ENCODE measurements at places on chromosomes 2 and 18.

GRCh38 chr2:46827274-46828134, 88.1 kb downstream of the MCFD2 start:
- DNase-seq, result no peak

- DNase-seq, result peak; percentile 39
Observed at GRCh38 chr2:223797811-223798721, 39.3 kb downstream of the AP1S3 start.

- DNase-seq, result no peak
Observed at GRCh38 chr18:24274837-24275236, 122.8 kb downstream of the OSBPL1A start.

GRCh38 chr2:43460611-43461365, 135.1 kb downstream of the THADA start:
- no peak for DNase-seq

DNA sequence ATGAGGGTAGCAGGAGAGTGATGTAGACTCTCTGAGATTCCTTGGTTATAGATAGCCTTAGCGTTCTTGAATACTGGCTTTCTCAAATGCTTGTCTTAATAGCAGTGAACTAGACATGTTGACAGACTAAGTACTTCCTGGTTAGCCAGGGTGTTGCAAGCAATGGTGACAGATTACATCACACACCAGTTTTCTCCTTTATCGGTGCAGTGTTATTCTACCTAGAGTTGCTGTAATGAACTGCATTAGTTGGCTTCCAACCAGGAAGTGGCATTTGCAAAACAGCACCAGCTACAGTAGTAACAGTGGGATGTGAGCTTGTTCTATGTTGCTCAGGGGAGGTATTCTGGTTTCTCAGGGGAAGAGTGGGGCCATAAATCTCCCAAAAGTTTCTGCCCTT, 582.2 kb upstream of the DDX18 start:
- no peak for DNase-seq

- no peak for DNase-seq
Observed at GRCh38 chr2:217193431-217194340, 333.8 kb upstream of the TNP1 start.

DNA sequence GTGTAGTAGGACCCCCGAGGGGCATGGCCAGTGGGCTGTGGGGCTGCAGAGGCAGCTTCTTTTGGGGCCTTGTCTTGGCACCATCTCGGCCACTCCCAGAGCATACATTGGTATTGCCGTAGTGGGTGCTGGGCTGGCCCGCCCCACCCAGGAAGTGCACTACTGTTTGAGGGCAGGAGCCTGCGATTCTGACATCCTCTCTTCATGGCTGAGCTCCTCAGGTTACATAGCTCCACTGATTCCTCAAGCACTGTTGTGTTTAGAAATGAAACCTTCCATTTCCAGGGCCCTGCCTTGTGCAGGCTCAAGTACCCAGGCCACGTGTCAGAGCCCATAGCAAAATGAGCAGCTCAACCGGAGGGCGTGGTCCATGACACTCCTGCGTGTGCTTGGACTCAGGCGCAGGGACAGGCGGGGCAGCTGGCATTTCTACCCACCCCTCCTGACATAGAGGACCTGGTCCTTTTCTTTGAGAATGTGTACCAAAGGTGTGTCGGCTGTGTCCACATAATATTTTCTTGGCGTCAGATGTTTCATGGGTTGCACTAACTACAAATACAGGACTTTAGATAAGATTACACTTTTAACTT, 67.9 kb downstream of the DGKD start:
- DNase-seq, result no peak

- DNase-seq, result no peak
Observed at GRCh38 chr18:26487437-26487836, 60.9 kb downstream of the KCTD1 start.

- no peak for DNase-seq
Observed at GRCh38 chr18:993560-993959, 88.9 kb downstream of the ADCYAP1 start.

DNA sequence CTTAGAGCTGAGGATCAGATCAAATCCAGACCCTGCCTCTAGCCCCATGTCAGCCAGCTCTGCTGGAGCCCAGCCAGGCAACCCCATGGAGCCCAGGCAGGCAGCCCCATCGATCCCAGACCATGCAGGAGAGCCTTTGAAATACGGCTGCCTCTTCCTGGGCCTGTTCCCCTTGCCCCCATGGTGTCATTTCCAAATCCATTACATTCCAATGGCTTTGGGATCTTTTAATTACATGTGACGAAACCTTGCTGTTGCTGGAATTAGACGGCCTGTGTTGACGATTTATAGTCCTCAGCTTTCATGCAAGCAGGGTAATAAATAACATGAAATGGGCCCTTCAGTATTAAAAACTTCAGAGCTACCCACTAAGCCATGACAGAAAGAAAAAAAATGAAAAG, 75.8 kb upstream of the SLC14A2 start:
- DNase-seq, result no peak

DNA sequence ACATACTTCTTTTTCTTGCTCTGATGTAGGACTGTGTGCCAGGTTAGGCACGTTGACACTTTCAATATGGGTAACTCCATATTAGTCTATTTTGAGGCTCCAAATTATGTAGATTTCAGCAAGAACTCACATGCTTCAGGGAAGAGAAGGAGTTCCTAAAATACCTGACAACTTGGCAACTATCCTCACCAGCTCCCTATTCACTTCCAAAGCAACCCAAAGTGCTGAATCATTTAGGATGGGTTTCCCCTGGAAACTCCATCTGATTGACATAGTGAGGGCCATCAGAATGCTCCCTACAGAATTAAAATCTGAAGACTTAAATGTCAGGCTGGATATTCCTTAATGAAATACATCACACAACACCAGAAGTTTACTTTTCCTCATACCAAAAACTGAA, 32.5 kb upstream of the NFU1 start:
- DNase-seq, result no peak

DNA sequence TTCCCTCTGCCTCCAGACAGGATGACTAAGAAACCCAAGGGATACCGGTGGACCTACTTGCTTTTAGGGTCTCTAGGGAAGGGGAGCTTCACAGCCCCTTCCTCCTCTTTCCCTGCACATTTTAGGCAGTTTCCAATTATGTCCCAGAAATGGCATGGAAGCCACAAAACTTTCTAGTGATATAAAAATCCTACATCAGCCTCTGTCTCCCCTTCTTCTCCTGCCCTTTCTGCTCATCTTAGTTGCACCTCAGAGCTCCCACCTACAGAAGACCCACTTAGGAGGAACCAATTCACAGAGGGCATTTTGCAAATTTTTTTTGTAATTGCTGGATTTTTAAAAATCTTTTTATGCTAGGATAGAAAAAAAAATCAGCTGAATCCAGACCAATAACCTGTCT, 263.1 kb downstream of the TNS1 start:
- DNase-seq, result no peak

GRCh38 chr2:152738438-152738837, 20.0 kb downstream of the ARL6IP6 start:
- no peak for DNase-seq

DNA sequence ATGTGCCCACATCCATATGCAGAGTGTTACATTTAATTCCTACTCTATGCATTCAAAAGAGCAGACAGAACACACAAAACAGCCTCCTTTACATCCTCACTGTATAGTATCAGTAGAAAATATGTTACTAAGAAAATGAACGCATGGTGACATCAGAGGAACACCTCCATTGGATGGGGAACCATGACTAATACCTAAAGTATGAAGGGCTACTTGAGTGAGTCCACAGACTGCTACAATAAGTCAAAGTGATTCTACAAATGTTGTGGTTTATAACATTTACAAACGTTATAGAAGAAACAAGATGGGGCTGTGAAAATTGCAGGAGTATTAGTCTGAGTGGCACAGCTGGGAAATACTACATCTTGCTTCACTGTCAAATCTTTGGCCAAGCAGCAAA, 1830.9 kb upstream of the PIK3C3 start:
- no peak for DNase-seq

DNA sequence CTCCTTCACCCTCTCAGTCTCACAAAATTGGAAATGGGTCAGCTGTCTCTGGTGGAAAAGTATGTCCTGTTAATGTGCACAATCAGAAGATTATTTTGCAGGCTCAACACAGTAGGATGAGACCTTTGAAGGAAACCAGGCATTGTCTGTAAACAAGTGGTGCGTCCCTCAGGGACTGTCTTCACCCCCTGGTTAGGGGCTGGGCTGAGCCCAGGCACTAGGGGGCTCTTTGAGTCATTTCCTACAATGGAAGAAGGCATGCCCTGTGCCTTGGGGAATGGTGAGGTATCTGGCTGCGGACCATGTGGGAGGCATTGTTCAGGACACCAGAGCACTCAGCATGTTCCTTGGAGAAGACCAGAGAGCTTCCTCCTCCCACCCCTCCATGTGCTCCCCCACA, 26.8 kb downstream of the PKDCC start:
- DNase-seq, result no peak

DNA sequence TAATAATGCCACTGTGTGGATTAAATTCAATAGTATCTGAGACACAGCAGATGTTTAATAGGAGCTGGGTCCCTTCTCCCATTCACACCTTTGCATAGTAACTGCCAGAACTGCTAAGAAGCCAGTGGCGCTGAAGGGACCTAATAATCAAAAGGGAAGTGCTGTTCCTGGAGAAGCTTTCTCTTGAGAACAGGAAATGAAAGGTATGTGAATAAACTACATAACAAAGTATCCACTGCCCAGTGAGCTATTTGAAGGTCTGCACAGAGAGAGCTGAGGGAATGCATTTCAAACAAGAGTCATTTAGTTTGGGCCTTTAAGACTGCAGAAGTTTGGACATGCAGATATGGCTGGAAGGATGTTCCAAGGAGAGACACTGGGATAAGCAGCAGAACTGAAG, 56.1 kb upstream of the KIDINS220 start:
- DNase-seq, result peak; percentile 24

GRCh38 chr2:200077210-200077650, 121.8 kb downstream of the MAIP1 start:
- no peak for DNase-seq

GRCh38 chr2:71720283-71720560, 266.9 kb downstream of the DYSF start:
- DNase-seq, result no peak

DNA sequence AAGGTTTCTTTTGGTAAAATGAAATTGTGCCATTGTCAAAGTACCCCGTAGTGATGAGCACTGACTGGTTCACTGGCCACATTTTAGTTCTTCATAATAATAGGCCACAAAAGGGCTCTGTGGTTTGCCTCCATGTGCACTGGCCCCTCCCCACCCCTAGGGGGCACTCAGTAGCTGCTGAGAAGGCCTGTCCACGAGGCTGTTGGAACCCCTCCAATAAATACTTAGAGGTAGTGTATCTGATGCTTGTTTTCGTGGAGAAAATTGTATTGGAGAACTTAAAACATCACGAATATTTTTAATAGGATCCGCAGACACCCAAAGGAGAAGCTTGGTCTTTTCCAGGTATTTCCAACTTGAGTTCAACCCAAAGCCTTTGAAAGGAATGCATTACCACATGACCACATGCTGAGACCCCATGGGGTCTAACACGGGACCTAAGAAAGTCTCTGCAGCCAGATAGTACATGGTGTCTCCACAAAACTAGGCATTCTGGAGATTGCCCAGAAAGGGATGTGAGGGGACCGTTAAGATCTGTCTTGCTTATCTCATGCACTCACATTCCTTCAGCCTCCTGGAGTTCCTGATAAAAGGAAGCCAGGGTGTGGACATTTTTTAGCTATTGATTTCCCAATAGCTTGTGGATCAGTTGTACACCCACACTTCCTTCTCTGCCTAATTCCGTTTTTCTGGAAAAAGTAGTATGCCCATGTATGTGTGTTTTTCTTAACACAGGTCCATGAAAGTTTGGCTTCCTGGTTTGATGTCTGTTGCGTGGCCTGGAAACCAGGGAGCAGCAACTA, 28.5 kb upstream of the NOSTRIN start:
- peak; percentile 62 for DNase-seq
